ENCODE measurements at places on chromosomes 6 and 20. TPM values are rescaled to one million over a fixed set of nuclear protein-coding genes. Genes with fewer than 3 reads are reported as not detected.

MUC21 gene
- 0.09 TPM for polyA plus RNA-seq

TINAG gene
- 29.8 TPM for polyA plus RNA-seq

SNAP25 gene
- polyA plus RNA-seq, result 6.6 TPM

GDAP1L1 gene
- polyA plus RNA-seq, result 0.23 TPM

IRF4 gene
- 0.55 TPM for polyA plus RNA-seq

SAMD5 gene
- polyA plus RNA-seq, result 11.2 TPM

TRIM40 gene
- polyA plus RNA-seq, result not detected

GRCh38 chr6:95408111-95408510, 169.2 kb upstream of the MANEA start:
- DNase-seq, result no peak

DNA sequence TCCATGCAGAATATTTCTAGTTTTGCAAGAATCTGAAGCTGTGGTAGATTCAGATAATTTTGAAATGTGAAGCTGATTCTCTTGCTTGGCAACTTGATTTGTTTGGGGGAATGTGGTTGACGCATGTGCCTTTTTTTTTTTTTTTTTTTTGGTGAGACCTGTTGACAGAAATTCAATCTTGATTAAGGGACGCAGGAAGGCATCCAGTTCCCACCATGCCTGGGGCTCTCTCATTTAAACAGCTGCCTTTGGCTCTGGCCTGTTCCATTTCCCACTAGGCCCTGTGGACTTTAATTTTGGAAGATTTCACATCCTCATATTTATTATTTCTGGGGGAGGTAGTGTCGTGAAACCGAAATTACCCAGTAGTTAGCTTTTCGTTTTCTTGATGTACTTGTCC, 8.6 kb downstream of the TPX2 start:
- no peak for DNase-seq

DNA sequence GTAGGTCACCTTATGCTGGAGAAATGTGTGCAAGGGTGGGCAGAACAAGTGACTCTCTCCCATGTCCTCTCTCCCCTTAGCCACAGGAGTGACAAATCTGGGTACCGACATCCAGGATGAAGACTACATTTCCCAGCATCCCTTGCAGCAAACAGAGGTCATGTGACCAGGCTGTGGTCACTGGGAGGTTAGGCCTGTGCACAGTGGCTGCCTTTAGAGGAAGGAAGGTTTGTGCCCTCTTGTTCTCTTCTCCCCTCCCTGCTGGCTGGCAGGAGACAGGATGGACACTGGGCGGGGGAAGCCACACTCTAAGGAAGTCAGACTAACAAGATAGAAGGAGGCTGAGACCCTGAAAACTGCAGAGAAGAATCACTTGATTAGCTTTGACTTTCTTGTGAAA, 360.2 kb downstream of the PREX1 start:
- DNase-seq, result no peak

DNA sequence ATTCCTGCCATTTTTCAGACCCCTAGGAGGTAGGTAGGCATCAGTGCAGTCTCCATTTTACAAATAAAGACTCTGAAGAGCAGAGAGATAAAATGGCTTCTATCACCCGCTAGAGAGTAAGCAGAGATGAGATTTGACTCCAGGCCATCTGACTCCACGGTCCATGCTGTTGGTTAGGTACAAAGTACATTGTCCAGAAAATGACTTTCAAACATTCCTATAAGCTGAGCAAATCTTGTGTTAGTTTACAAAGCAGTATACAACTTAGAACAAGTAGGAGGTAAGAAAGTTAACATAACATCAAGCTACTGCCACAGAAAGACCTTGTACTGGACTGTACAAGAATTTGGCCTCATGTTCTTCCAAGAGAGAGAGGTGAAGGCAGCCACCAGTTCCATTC, 14.9 kb downstream of the BTN1A1 start:
- no peak for DNase-seq

DNA sequence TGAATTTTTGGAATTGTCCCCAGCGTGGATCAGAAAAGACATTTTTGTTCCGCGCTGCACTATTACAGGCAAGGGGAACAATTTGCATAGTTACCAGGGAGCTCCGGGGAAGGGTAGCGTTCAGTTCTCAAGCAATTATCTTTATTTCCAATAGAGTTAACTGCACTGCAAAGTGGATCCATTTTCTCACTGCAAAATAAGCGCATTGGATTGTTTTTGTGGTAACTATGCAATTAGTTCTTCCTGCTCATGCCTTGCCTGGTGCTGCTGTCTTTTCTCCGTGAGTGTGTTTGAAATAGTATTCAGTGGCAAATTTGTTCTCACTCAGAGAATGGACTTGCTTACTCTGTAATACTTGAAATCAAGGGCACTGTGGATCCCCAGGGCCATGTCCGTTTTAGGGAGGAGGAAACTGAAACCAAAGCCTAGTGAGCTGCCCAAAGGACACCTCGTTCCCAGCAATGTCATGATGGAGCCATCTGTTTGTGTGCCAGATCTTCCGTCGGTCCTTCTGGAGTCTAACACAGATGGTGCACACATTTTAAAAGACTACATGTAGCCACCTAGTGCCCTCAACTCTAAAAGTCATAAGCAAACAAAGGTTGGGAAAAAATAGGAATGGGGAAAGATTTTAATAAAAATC, 7.4 kb upstream of the PCK1 start:
- DNase-seq, result no peak

DNA sequence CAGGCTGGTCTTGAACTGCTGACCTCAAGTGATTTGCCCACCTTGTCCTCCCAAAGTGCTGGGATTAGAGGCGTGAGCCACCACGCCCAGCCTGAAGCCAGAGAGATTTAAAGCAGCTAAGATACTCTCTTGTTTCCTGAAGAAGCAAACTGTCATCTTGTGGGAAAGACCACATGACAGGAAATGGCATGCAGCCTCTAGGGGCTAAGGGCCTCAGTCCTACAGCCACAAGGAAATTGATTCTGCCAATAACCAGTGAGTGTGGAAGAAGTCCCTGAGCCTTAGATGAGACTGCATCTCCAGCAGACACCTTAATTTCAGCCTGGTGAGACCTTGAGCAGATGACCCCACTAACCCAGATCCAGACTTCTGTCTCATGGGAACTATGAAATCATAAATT, 40.9 kb downstream of the KIZ start:
- DNase-seq, result no peak

GRCh38 chr6:134870677-134871498, 79.0 kb downstream of the ALDH8A1 start:
- no peak for DNase-seq

- no peak for DNase-seq
Observed at GRCh38 chr20:32763202-32764004, 1.2 kb downstream of the DNMT3B start.

DNA sequence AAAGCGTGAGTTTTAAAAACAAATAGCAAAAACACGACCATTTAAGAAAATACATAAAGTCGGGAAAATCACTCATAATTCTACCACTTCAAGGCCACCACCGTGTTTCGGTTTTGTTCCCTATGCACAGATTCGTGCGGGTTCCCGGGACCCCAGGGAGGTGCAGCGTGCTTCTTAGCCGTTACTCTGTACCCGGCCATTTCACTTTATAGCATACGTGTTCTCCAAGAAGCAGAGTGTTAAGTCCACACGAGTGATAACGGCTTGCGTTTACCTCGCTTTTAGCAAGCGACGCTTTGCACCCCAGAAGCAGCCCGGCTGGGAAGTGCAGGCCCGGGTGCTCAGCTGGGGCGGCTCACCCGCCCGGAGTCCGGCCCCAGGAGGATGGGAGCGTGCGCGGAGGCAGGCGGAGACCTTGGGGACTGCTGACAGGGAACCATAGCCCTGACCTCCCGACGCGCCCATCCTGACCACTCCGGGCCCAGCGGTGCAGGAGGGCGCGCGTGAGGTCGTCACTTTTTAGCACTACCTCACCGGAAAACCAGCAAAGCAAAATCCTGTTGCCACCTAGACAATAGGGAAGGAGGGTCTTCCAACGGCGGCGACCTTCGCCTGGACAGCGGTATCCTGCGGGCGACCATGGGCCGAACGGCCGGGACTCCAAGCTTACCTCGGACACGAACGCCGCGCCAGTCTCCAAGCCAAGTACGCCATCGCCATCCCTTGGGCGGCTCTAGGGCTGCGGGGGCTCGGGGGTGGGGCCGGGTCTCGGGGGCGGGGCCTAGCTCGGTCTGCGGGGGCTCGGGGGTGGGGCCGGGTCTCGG, at the start of gene ECI2:
Gene ECI2, minus strand, starts transcription at position 735 of the 824 bp plus-strand sequence. Its CDS starts 15 bp downstream, at position 720.
- DNase-seq, result peak; percentile 67

- no peak for DNase-seq
Observed at GRCh38 chr6:125791151-125791819, 525 bp downstream of the NCOA7 start.

DNA sequence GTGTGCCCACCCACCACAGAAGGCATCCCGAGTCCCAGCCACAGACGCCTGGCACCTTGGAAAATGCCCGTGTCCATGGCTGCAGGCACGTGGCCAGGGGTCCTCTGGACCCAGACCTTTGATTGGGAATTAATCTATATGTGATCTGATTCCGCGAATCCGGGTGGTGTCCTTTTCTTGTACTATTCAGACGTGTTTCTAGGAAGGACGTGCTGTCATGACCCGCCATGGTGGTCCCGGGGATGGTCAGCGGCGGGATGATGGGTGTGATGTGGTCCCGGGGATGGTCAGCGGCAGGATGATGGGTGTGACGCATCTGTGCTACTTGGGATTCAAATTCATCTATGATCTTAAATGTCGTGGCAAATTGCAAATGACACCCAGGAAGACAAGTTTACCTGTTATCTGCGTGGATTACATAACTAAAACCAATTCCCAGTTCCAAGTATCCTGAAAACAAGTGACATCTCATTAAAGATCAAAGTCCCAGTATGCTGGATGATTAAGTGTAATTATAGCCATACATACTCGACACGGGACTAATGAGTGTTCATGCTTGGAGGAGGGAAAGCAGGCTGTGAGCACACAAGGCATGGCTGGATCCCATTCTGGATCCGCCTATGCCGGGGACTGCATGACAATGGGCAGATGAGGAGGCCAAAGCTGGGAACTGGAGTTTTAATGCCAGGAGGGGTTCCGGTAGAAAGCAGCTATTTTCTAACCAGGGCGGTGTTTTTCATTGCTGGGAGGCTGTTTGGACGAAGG, 256.5 kb downstream of the TAF4 start:
- DNase-seq, result no peak

DNA sequence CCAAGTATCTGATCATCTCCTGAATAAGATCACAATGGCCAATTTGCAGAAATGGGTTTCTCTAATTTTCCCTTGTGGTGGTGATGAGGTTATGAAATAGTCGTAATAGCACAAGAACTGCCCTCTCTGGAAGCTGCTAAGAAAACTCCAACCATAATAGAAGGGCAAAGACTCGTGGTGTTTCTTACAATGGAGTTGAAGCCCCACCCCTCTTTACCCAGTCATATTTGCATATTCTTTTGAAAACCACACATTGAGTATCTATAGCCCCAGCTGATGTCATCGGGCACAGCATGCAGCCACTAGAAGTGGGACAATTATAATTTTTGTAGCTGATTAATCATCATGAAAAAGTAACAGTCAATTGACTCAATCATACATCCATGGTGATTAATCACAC, 452.1 kb upstream of the POU3F2 start:
- DNase-seq, result no peak

- peak; percentile 91 for DNase-seq
Observed at GRCh38 chr6:41073203-41073967, 611 bp downstream of the NFYA start.

DNA sequence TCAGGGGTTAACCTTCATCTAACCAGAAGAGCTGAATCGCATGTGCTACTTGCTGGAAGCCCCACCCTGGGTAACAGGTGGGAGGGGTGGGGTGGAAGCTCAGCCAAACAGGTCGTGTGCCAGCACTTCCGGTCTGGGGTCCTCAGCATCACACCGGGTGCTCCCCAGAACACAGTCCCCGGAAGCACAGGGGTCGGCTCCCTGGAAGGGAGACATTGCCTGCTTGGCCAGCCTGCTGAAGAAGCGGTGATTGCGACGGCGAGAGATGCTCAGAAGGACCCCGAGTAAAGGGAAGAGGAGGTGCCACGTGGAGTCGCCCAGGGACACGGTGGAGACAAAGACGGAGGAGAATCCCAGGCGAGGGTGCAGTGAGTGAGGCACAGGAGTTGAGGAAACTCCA, 36.5 kb downstream of the MYT1 start:
- no peak for DNase-seq

DNA sequence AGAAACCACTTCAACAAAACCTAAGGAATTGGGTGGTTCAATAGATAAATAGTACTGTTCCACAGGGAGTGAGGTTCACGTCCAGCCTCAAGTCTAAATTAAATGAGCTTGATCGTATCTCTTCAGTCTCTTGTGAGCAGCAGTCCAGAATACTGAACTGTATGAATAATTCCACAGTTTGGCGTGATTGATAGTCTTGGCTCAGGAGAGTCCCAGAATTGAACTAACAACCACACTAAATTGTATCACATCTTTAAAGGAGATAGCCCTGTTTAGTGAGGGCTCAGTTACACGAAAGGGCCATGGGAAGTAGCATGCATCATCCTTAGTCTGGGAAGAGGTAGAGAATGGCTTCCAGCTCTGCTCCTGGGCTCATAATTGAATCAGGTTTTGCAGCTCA, 224.6 kb downstream of the PACRG start:
- no peak for DNase-seq
